NK-92 treated with Interleukin-12 subunit alpha and Interleukin-12 subunit beta, amount 100 ng/mL, for 24 hours (cell line): ENCODE measurements at places on chromosomes 16 and 17.

DNA sequence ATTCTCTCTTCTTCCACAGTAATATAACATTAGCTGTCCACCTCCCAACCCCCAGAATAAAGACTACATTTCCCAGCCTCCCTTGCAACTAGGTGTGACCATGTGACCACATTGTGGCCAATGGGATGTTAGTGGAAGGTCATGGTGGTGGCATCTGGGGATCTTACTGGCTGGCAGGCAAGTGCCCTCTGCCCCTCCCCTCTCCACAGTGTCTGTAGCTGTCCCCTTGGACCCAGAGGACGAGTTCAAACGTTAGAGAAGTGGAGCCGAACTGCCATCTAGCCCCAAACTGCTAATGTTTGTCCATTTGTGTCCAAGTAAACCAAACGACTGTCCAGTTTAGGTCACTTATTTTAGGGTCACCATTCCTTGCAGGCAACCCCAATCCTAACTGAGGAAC is 26.6 kb upstream of the KCNG4 start:
- no peak for DNase-seq

DNA sequence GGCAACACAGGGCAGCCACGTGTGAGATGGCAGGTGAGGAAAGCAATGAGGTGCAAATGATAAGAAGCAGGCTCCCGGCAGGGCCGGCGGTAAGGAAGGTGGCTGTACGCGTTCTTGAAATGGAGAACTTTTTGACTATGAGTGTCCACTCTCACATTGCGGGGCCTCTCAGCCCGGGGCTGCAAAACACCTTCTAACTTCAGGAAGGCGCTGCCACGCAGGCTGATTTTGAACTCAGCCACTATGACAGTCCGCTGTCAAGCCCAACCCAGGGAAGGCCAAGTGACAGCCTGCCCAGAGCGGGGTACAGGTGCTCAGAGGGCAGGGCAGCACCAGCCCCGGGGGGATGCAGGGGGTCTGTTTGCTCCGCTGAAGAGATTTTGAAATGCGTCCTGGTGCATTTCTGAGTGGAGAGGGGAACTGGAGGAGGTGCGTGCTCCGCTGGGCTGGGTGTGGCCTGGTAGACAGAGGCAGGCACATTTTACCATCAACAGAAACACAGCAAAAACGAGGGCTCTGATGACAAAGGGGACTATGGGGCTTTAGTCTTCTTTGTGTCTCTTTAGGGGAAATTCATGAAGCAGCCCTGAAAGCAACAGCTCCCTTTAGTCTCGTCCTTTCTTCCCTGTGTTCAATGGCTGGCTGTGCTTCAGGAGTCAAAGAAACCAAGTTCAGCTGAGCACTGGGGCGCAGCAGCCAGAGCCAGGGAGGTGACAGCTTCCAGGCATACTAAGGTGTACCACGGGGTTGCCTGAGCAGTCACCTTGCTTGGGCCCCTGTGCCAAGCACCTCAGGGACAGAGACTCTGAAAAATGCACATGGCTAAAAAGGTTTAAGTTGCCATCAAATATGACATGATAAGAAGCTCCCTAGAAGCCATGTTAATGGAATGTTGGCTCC is 14.6 kb upstream of the SREBF1 start:
- no peak for DNase-seq

- DNase-seq = no peak
Observed at GRCh38 chr17:38508570-38508950, 80.3 kb downstream of the ARHGAP23 start.

GRCh38 chr17:61400066-61400716 is 548 bp downstream of the TBX2 start:
- DNase-seq = no peak

DNA sequence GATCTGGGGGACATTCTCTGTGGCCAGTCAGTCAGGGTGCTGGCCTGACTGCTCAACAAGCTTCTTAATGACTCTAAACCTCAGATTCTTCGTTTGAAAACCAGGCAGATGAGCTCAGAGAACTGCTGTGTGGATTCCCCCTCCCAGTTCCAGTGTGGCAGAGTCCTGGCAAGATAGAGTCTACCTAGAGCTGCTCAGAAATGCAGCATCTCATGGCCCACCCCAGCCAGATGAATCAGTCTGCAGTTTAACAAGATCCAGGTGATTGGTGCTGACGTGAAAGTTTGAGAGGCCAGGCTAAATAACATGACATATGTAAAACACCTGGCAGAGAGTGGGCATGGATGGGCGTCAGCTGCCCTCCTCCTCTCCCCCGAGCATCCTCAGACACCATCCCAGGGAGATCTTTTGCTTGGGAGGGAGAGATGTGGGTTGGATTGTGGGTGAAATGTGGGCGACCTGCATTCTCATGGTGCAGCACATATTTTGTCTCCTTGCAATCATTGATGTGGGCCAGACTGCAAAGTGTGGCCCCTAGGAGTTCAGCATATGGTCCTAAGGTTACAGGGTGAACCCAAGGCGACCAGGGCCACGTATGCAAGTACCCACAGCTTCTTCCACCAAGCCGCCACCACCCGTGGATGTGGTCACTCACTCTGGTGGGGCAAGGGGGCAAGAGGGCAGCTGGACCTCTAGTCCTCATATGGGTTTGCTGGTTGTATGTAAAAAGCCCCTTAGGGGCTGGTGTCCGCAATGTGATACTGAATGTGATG is 19.5 kb downstream of the SOCS3 start:
- DNase-seq = no peak

DNA sequence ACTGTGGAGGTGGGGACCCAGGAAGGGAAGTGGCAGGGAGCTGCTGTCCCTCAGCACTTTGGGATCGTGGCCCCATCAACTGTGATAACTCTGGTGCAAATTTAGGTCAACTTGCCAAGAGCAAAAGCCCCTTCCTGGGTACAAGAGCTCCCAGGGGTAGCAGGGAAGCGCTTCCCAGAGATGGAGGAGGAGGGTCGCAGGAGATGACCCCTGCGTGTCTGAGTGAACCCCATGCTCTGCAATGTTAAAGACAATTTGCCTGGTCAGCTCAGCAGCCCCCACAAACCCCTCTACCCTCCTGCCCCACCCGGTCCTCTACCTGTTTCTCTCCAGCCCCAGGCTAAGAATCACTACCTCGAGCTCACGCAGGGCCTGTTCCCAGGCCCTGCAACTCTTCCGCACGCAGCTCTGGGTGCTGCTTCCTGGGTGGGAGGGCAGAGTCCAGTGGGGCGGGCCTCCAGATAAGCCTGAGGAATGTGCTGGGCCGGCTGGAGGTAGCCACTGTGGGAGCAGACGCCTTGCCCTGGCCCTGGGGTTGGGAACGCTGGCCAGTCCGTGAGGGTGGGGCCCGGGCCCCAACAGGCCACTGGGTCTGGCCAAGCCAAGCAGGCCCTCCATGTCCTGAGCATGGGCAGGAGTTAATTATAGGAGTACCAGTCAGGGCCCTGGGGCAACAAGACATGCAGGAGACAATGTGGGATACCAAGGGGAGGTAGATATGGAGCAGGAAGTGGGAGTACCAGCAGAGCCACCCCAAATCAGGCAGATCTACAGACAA is 6.1 kb downstream of the DOK4 start:
- no peak for DNase-seq

- DNase-seq = no peak
Observed at GRCh38 chr17:42647778-42648177, 11.3 kb upstream of the TUBG2 start.

GRCh38 chr16:69822174-69822935 is 60.2 kb downstream of the WWP2 start:
- DNase-seq = no peak

GRCh38 chr16:9047689-9048301 is 43.6 kb upstream of the HAPSTR1 start:
- peak; percentile 42 for DNase-seq
